ENCODE measurements at places on chromosomes 4 and X.

GRCh38 chrX:40546870-40547269, 33.9 kb upstream of the ATP6AP2 start:
- DNase-seq: no peak

- peak; percentile 56 for DNase-seq
These were observed 26.6 kb downstream of the PIGG start for GRCh38 chr4:525660-526059.

DNA sequence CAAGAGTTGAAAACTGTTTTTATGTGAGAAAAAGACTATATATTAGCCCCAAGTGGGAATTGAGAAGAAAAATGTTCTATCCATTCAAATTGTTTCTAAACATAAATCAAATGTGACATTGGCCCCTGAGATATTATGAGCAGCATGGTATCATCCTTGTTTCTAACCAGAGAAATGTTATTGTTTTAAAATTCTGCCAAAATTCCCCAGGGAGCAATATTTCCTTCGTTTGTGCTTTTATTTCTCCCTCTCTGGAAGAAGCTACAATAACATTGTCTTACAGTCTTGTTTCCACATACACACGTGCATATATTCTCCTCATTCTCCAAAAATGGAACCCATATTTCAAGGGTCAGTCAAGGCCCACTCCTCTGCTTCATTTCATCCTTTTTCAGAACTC, 46.7 kb downstream of the MAGEB17 start:
- DNase-seq: no peak

DNA sequence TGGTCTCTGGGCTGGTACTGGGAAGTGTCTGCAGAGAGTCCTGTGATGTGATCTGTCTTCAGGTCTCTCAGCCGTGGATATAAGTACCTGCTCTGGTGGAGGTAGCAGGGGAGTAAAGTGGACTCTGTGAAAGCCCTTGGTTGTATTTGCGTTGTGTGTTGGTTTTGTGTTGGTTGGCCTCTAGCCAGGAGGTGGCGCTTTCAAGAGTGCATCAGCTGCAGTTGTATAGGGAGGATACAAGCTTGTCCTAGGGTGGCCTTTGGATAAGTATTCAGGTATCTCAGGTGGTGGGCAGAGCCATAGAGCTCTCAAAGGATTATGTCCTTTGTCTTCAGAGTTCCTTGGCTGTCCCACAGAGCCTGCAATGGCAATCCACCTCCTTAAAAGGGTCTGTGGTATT, 111.6 kb downstream of the MAGEB17 start:
- no peak for DNase-seq

DNA sequence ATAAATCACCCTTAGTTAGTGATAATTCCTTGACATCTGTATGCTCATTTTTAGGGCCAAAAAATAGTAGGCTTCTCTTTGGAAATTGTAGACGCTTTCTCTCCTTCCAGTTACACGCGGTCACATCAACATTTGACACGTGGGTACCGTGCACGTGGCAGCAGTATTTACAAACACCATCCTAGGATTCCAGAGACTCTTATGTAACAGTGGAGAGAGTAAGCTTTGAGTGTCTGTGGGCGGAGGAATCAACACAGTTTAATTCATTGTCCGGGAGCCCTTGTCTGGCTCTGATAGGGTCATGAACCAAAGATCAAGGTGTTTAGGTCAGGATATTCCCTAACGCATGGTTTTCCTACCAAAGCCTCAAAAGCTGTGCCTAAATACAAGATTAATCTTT, 12.2 kb downstream of the TET2 start:
- no peak for DNase-seq

- DNase-seq: no peak
These were observed at the start of gene L1CAM for GRCh38 chrX:153885968-153886903. TSS of gene L1CAM (minus strand) at chrX:153886173. CDS start at chrX:153875836, 10,337 bp downstream.

- DNase-seq: no peak
These were observed 60.9 kb upstream of the TRPC3 start for GRCh38 chr4:122012735-122013134.

- DNase-seq: no peak
These were observed 326.3 kb upstream of the ZCCHC13 start for GRCh38 chrX:73977542-73978169.

DNA sequence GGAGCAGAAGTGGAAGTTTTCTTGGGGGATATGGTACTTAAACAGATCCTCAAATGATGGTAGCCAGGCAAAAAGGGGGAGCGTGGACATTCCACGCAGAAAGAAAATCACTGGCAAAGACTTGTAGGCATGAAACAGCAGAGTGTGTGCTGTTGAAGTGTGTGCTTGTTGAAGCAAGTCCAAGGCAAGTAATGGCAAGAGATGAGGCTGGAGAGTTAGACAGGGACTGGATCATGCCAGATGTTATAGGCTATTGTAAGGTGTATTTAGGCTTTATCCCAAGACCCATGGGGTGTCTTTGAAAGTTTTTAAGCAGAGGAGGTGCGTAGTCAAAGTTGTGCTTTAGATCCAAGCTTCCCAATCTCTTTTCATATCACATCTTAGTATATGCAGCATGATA, 124.5 kb downstream of the MBNL3 start:
- DNase-seq: no peak

- peak; percentile 81 for DNase-seq
These were observed 76.9 kb downstream of the CAMK2D start for GRCh38 chr4:113684534-113685091.

DNA sequence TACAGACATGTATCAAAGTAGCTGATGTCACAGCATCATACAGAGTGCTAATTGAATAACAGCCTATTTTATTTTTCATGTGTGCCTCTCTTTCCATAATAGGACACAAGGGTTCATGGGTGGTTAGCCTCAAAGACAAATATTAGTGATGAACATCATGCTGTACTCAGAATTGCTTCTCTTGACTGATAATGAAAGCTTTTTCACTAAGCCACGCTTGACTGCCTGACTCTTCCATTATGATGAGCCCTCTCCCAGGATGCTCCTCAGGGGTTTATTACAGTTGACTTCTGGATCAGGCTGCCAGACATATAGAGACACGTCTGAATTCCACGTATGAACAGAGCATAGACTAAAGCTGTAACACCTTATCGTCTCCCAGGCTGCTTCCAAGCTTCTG, 2757.5 kb downstream of the PCDH7 start:
- no peak for DNase-seq

DNA sequence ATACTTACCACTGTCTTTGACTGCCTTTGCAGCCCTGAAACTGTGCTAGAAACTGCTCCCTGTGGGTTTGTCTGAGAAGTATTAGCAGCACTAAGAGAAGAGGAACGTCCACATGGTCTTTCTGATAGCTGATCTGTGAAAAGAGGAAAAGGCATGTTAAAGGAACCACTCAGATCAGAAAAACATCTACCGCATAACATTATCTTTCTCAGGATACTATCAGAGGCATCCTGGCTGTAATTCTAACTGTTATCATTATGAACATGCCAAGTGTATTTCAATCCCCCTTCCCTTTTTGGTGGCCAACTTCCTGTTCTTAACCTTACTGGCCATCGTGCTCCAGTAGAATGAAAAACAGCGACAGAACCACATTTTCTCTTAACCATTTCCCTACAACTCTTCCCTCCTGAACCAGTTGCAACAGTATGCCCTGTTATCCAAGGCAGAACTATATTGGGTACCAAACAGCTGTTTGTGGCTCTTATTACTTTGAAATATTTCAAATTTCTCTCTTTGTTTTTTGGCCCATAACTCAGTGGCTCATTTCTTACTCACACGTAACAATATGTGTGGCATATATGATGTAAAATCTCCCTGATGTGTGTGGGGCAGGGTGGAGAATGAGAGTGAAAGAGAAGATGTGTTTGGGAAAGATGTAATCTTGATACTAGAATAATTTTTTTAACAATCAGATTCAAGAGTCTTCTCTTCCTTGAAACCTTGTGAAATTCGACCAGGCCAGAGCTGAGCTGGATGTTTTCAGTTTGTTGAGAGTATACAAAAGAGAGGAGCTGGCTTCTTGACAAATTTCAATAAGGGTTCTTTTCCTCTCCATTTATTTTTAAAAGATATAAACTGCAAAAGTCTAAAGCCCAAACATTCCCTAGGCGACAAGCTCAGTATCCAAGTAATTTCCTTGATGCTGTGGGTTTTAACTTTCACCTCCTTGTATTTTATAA, 35.2 kb downstream of the ARHGEF6 start:
- no peak for DNase-seq

DNA sequence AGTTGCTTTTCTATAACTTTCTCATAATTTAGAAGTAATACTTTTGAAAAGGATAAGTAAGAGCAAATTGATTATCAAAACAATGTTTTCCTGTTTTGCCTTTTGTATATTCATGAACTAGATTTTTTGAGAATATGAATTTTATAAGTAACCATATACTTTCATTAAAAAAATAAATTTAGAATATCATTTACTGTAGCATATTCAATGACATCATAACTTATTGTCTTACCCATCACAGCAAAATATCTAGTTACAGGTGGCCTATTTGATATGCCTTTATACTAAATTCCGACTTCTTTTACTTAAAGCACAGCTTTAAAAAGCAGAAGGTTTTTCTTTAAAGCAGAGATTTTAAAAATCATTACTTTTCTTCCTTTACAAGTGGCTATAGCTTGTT, 20.1 kb downstream of the BLTP1 start:
- no peak for DNase-seq

- DNase-seq: no peak
These were observed 133.7 kb downstream of the AMELX start for GRCh38 chrX:11426712-11427452.

DNA sequence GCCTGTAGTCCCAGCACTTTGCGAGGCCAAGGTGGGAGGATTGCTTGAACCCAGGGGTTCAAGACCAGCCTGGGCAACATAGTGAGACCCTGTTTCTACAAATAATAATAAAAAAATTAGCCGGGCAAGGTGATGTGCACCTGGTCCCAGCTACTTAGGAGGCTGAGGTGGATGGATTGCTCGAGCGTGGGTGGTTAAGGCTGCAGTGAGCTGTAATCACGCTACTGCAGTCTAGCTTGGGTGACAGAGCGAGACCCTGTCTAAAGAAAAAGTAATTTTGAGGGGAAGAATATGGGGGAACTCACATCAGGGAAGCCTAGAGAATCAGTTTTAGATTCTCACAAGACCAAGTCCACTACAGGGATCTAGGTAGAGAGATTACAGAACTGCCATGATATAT, 28.9 kb upstream of the LCORL start:
- DNase-seq: no peak

DNA sequence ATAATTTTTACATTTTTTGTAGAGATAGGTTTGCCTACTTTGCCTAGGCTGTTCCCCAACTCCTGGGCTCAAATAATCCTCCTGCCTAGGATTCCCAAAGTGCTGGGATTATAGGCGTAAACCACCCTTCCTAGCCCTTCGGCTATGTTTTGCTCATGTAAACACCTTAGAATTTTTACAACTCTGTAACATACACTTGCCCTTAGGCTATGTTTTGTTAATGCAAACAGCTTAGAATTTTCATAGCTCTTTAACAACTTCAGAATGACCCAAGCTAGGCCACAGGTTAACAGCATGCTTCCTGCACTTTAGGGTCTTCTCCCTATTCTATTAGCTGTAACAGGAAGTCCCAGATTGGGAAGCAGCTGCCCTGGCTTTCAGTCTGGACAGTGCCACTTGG, 24.2 kb downstream of the KLHL15 start:
- no peak for DNase-seq

DNA sequence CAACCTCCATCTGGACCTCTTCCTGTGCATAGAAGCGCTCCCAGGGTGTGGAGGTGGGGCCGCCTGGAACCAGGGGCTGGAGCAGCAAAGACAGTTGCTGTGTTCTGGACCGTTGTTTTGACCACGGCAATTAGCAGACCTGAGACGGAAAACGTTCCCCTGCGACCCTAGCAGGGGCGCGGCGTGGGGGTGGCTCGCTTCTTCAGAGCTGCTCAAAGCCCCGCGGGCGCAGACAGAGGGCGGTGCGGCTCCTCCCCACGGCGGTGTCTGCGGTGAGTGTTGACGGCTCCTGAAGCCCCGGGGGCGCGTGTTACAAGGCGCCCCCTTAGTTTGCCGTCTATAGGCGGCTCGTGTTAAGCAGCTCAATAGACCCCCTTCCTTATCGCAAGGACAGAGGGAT, 79.2 kb downstream of the TRIML1 start:
- DNase-seq: no peak

DNA sequence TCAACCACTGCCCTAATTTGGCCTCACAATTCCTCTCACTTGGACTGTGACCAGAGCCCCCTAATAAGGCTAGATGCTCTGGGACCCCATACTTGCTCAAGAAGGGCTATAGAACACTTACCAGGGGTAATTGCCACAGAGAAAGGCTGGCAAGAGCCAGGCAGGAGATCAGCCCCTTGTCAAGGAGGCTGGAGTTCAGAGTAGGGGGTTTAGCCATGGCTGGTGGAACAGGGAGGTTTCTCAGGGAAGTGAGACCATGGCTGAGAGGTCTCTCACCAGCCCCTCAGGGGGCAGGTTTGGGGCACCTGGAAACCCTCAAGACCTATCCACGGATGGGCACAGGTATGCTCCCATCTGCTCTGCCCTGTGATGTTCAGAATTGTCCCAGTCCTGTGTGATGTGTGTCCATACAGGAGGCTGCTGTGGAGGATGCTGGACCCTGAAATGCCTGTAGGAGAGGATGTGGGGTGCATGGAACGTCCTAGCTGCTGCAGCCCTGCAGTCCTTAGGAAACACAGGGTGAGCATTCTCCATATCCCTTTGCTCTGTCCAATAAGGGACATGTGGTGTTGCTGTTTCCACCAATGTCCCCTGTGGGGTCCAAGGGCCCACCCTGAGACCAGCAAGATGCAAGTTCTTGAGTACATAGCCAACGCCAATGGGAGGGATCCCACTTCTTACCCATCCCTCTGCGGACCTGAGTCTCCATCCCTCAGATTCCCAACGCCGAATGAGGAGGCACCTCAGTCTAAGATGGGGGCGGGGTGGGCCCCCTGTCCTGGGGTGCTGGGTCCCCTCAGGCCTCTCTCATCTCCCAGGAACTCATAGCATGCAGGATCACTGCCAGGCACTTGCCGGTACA, 16.4 kb upstream of the HSFX1 start:
- DNase-seq: peak; percentile 31

- peak; percentile 83 for DNase-seq
These were observed 429 bp downstream of the UVSSA start for GRCh38 chr4:1347410-1347864.

GRCh38 chrX:318068-318738, 393 bp downstream of the GTPBP6 start:
- peak; percentile 96 for DNase-seq

DNA sequence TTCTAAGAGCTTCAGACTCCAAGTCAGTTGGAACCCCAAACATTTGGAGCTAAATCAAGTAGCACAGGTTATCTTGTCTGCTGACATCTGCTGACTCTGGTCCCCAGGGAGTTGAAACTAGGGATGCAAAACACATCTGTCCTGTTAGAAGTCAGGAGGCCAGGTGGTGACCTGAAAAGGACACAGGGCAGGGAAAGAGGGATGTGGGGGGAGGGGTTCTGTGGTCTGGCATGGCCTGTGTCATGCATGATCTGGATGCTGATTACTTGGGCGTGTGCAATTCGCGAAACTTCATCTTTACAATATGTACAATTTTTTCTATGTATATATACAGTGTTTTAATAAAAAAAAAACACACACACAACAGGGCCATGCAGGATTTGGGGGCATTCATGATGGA, 55.3 kb downstream of the FHDC1 start:
- no peak for DNase-seq

GRCh38 chrX:129559783-129560182, 19.7 kb downstream of the OCRL start:
- DNase-seq: no peak

All from cardiac septum (tissue), 1 donor.